Hair follicular keratinocyte (primary cell): ENCODE measurements at places on chromosomes 4 and X. TPM values are rescaled to one million over a fixed set of nuclear protein-coding genes. Genes with fewer than 3 reads are reported as not detected.

The FGA gene
- not detected in 2 replicates for total RNA-seq

The RAI2 gene
- total RNA-seq = not detected in 2 replicates

The LRIT3 gene
- 0.11 TPM in 1 of 2 replicates, not detected in the other for total RNA-seq

The SH3RF1 gene
- 8.8 and 11.2 TPM in 2 replicates for total RNA-seq

The KIT gene
- total RNA-seq = not detected in 2 replicates

The NLRP2B gene
- not detected in 2 replicates for total RNA-seq

The SHROOM3 gene
- 15.1 and 15.6 TPM in 2 replicates for total RNA-seq

The NSUN7 gene
- 0.16 and 0.34 TPM in 2 replicates for total RNA-seq
